ENCODE measurements at places on chromosomes 12 and 14. TPM values are rescaled to one million over a fixed set of nuclear protein-coding genes. Genes with fewer than 3 reads are reported as not detected.

- no peak overlapping the region for H3K4me3 ChIP-seq
- peak; percentile 58 for DNase-seq
- H3K4me1 ChIP-seq: no peaks in the 10 kb centered on the region
- H3K36me3 ChIP-seq: peaks cover 22% of the 10 kb centered on the region
Measured at GRCh38 chr14:72948481-72949138, 22.3 kb downstream of the DCAF4 start.

GRCh38 chr14:70043001-70043400, 145.8 kb downstream of the SLC8A3 start:
- H3K4me3 ChIP-seq: no peak overlapping the region
- H3K36me3 ChIP-seq: no peaks in the 10 kb centered on the region
- no peak overlapping the region for H3K27ac ChIP-seq

DNA sequence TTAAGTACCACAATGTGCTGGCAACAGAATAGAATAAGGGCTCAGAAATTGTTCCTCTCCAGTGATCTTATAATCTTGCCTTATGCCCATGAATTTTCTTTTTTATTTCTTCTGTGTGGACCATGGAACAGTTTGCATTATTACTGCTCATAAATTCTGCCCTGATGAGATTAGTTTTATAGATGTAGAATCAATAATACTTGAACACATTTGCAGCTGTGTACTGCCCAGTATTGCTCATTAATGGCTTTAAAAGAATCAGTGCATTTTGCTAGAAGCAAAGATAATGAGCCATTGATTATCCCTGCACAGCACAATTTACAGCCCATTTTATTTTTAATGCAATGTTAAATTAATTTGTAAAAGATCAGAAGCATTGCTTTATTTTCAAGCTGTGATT, 172.3 kb upstream of the STXBP6 start:
- no peak overlapping the region for H3K4me3 ChIP-seq
- H3K4me1 ChIP-seq: no peaks in the 10 kb centered on the region
- no peaks in the 10 kb centered on the region for H3K27me3 ChIP-seq

DNA sequence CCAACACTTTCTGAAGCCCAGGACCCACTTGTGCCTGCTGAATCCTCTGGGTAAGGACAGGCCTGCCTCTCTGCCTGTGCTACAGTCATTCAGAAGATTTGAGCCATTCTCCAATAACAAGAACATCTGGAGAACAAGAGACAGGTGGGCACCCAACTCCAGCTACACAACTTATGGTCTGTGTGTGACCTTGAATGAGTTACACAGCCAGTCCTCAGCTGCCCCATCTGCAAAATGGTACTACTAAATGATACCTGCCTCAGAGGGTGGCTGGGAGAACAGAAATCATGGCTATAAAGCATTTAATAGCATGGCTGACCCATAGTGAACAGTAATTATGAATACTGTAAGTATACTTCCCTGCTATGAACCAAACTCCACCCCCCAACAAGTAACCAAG, 4.2 kb downstream of the CKAP4 start:
- peak overlapping the region; percentile 19 for H3K27ac ChIP-seq
- no peaks in the 10 kb centered on the region for H3K27me3 ChIP-seq
- peaks cover 59% of the 10 kb centered on the region for H3K4me1 ChIP-seq
- peaks cover 54% of the 10 kb centered on the region for H3K36me3 ChIP-seq
- no peak for DNase-seq

GRCh38 chr12:122560138-122560537, 33.1 kb downstream of the KNTC1 start:
- no peaks in the 10 kb centered on the region for H3K4me1 ChIP-seq
- H3K27ac ChIP-seq: no peak overlapping the region
- no peaks in the 10 kb centered on the region for H3K27me3 ChIP-seq
- peaks cover 49% of the 10 kb centered on the region for H3K36me3 ChIP-seq
- DNase-seq: no peak
- H3K4me3 ChIP-seq: no peak overlapping the region

DNA sequence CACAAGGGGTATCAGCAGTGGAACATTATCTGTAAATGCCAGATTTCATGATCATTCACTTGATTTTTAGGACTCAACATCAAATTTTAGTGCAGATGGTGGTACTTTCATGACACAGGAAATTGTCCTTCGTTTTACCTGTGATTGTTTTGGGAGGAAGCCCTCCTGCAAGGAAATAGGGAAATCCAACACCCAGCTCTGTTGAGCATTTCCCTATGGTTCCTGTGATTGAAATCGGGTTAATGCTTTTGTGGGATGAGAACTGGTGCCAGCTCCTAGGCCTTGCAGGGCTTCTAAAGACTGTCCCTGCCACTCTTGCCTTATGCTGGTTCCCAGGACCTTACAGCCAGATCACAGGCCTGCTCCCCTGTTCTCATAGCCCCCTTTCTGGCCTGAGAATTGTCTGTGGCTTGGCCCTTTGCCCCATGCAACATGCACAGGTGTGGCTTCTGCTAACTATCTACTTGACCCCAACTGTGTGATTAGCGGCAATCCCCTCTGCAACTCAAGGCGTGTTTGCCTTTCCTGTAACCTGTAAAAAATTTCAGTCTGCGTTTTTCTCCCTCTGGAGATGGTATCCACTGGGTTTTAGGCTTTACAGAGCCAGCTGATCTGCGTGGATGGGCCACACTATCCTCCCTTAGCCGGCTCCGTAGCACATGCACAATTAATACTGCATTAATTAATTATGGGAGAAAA, 112.5 kb downstream of the ETV6 start:
- H3K27ac ChIP-seq: no peak overlapping the region
- no peak for DNase-seq
- no peaks in the 10 kb centered on the region for H3K27me3 ChIP-seq
- H3K4me1 ChIP-seq: peaks cover 87% of the 10 kb centered on the region
- H3K36me3 ChIP-seq: no peaks in the 10 kb centered on the region

SLC5A8 gene
- polyA plus RNA-seq: not detected

NTF3 gene
- 1.5 TPM for polyA plus RNA-seq

LTBP2 gene
- 3.5 TPM for polyA plus RNA-seq

All from heart right ventricle (tissue), 16 donors.